ENCODE measurements at places on chromosomes 4 and X.

DNA sequence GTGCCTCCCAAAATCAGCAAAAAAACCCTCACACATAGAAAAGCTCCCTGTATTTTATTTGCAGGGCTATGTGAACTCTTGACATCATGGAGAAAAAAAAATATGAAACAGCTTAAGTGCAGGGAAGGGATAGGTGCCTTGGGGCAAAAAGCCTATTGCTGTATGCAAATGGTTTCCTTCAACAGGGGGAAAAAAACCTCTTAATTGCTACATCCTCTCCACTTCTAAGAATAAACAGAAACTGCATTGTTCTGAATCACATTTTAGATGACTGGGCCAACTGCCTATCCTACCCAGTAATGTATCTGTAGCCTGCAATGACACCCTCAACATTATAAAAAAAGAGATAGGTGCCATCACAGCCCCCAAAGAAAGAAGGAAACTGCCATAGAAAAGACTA lies 229.4 kb upstream of the GALNTL6 start:
- DNase-seq: no peak

GRCh38 chr4:185183622-185184281 lies 20.0 kb downstream of the CFAP97 start:
- peak; percentile 33 for DNase-seq

GRCh38 chr4:10106421-10107039 lies 10.1 kb downstream of the WDR1 start:
- DNase-seq: peak; percentile 41

DNA sequence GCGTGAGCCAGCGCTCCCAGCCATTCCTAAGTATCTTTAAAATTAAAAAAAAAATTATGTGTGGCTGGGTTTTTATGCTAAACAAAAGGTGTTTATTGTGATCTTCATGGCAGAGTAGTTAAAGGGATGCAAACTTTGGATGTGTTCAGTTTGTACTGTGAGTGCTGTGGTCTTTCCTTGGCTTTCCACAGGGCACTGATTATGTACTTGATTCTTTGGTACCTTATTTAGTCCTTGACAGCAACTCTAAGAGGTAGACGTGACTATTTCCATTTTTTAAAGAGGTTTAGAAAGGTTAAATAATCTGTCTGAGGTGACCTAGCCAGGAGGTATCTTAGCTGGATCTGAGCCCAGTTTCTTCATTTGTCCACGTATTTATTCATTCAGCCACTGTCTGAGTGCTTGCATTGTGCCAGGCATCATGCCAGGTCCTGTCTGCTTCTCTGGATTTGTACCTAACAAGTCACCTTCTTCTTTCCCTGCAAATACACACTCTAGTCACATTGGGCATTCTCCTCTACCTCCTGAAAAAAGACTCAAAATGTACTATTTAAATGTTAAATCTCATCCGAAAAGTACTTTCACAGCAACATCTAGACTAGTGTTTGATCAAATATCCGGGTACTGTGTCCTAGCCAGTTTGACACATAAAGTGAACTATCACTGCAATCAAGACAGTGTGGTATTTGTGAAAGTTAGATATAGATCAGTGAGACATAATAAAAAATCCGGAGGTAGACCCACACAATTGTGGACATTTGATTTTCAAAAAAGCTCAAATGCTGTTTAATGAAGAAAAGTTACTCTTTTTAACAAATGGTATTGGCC lies 31.5 kb downstream of the WWC2 start:
- DNase-seq: no peak

GRCh38 chrX:576904-577560 lies 53.6 kb upstream of the SHOX start:
- DNase-seq: no peak

DNA sequence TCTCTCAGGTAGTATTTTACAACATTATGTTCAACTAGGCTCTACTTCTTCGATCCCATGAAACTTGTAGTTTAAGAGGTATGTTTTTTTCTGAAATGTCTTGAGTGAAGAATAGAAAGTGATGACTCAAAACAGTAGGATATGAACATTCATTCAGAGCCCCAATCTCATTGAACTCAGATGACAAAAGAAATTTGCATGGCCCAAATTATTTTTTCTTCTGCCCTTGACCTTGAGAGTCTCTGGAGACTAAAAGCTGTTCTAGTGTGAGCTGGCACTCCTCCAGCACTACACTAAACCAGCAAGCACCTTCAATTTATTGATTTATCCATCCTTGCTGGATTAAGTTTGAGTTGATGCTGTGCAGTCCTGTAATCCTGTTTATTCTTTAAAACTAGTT lies 4.0 kb downstream of the DCLK2 start:
- no peak for DNase-seq

GRCh38 chr4:40840985-40841571 lies 91.3 kb downstream of the NSUN7 start:
- peak; percentile 42 for DNase-seq
